ENCODE measurements at places on chromosomes 4 and X.

- DNase-seq: no peak
These were observed 26.8 kb upstream of the SPARCL1 start for GRCh38 chr4:87555773-87556619.

DNA sequence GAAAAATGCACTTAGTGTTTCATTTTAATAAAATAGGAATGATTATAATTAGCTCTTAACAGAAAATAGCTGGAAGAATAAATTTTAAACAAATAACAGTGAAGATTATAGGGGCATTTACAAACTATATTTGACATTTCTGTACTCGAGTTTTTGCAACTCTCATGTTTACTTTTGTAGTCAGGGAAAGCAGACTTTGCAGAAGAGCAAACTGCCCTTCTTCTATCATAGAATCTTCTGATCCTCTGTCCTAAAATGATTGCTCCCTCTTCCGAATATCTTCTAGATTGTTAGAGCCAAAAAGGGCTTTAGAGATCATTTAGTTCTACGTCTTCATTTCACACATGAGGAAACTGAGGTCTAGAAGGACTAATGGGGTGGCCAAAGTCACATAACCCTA lies 219.0 kb downstream of the RELL1 start:
- DNase-seq: no peak

DNA sequence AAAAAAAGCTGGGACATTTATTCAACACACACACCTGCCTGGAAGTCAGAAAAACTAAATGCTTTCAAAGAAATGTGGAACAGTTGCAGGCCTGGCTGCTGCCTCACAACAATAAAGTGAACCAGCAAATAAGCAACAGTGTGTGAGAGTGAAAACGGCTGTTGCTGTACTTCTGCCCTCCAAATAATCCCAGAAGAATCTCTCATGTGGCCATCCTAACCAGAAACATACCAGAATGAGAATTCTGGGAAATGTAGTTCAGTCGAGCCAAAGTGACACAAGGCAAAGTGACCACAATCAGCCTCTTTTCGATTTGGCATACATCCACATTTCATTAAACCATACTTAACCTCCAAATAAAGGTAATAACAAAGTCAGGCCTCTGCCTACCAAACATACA lies 204.5 kb downstream of the SLC7A11 start:
- no peak for DNase-seq

- DNase-seq: no peak
These were observed 392 bp upstream of the UGT2A3 start for GRCh38 chr4:68951806-68952585.

GRCh38 chrX:83588409-83588808 lies 80.3 kb downstream of the POU3F4 start:
- DNase-seq: no peak

- DNase-seq: no peak
These were observed 2.4 kb upstream of the DLG3 start for GRCh38 chrX:70442224-70442623.

GRCh38 chr4:78207951-78208350 lies 150.8 kb downstream of the FRAS1 start:
- no peak for DNase-seq

DNA sequence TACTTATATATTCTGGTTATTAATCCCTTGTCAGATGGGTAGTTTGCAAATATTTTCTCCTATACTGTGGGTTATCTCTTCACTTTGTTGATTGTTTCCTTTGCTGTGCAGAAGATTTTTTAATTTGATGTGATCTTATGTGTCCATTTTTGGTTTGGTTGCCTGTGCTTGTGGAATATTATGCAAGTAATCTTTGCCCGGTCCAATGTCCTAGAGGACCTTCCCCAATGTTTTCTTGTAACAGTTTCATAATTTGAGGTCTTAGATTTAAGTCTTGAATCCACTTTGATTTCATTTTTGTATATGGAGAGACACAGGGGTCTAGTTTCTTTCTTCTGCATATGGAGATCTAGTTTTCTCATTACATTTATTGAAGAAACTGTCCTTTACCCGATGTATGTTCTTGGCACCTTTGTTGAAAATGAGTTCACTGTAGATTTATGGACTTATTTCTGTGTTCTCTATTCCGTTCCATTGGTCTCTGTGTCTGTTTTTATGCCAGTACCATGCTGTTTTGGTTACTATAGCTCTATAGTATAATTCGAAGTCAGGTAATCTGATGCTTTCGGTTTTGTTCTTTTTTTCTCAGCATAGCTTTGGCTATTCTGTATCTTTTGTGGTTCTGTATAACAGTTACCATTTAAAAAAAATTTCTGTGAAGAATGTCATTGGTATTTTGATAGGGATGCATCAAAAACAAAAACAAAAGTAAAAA lies 34.7 kb downstream of the DIAPH2 start:
- DNase-seq: no peak

- DNase-seq: no peak
These were observed 51.8 kb downstream of the LDB2 start for GRCh38 chr4:16846540-16847117.

DNA sequence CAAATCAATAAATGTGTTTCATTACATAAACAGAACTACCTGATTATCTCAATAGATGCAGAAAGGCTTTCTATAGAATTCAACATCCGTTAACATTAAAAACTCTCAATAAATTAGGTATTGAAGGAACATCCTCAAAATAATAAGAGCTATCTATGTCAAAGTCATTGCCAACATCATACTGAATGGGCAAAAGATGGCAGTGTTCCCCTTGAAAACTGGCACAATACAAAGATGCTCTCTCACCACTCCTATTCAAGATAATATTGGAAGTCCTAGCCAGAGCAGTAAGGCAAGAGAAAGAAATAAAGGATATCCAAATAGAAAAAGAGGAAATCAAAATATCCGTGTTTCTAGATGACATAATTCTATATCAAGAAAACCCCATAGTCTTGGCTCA lies 466.4 kb downstream of the MAGEE1 start:
- no peak for DNase-seq

- no peak for DNase-seq
These were observed 139.0 kb upstream of the SPRY1 start for GRCh38 chr4:123257591-123257990.

DNA sequence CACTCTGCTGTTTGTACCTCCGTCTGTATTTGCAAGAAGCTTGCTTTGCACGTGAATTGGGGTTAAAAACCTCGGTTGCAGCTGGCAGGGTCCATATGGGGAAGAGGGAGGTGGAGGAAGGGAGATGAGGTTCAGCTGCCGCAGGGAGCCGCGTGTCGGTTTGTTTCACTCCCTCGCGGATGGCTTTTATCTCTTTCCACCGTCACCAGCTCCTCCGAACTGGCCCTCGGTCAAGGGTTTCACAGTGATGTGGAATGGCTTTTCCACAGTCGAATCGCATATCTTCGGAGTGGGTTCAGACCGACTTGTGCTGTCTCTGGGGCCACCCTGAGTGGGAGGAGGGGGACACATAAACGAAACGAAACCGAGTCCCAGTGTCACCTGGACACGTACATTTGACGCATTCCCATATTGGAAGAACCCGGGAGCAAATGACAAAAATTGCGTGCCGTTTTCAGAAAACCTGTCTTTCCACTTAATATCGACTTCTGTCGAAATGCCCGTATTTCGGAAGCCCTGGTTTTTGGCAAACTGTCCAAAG lies 929 bp downstream of the ZBTB33 start:
- no peak for DNase-seq

GRCh38 chrX:41449131-41449530 lies 2.0 kb downstream of the NYX start:
- no peak for DNase-seq

DNA sequence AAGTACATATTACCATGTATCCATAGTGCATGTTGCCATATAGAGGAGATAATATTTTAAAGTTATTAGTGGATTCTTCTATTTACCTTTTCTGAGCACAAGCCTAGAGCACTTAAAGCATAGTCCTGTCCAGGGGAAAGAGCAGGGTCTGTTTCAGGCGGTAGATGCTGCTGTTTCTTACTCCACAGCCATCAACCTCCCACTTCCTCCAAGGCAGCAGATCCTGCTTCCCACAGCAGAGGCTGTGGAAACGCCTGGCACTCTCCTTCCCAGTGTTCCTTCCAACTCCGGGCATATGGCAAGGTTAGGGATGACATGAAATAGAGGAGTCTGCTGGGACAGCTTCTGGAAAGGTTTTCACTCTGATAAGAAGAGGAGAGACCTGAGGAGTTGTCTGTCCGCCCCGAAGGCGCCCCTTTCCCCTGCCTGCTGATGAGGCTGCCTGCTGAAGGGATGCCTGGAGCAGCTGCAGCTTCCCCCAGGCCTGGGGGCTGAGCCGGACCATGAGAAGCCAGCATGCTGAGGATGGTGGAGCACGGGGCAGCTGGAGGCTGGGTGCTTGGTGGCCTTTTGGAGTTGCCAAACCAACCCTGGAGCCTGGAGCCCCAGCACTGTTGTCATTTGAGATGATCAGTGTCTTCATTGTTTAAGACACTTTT lies 43.9 kb upstream of the SLC25A4 start:
- no peak for DNase-seq

GRCh38 chr4:56112377-56112776 lies 163.6 kb downstream of the CEP135 start:
- no peak for DNase-seq

DNA sequence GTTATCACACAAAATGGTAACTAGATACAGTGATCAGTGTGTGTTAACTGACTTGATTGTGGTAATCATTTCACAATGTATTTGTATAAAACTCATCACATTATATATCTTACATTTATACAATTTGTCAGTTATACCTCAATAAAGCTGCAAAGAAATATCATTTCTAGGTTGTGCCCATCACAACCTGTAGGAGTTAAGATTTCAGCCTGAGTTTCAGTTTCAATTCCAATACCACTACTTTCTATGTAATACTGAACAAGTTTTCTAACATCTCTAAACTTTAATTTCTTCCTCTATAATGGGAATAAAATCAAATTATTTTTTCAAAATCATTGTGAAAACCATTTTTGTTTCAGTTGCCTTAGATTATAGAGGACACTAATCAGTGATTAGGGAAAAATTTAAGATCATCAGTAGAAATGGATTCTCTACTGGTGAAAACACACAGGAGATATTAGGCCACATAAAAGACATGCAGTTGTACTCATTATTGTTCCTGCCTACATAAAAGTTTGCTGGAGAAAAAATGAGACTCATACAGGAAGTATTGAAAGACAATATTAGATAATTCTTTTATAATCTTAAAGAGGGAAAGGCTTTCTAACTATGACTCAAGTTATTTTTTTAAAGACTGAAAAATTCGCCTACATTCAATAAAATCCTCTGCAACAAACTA lies 18.4 kb upstream of the TBC1D1 start:
- DNase-seq: no peak

GRCh38 chrX:109862433-109862832 lies 129.4 kb upstream of the ACSL4 start:
- no peak for DNase-seq

GRCh38 chr4:73187325-73187724 lies 71.3 kb downstream of the ANKRD17 start:
- no peak for DNase-seq

DNA sequence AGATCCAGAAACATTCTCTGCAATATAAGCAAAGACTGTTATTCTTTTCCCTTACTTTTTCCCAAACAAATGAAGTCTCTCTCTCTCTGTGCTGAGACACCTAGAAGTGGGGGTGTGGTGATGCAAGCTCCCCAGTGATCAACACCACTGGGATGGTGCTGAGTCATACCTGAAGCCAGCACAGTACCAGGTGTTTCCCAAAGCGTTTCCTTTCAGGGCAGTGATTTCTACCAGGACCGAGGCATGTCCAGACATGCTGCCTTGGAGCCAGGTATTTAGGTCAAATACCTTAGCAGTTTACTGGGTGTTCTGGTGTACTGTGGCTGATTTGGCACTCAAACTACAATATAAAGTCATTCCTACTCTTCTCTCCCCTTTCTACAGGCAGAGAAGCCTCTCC lies 726.5 kb downstream of the FAM133A start:
- DNase-seq: no peak

GRCh38 chrX:120429776-120430540 lies 39.1 kb downstream of the LAMP2 start:
- no peak for DNase-seq

DNA sequence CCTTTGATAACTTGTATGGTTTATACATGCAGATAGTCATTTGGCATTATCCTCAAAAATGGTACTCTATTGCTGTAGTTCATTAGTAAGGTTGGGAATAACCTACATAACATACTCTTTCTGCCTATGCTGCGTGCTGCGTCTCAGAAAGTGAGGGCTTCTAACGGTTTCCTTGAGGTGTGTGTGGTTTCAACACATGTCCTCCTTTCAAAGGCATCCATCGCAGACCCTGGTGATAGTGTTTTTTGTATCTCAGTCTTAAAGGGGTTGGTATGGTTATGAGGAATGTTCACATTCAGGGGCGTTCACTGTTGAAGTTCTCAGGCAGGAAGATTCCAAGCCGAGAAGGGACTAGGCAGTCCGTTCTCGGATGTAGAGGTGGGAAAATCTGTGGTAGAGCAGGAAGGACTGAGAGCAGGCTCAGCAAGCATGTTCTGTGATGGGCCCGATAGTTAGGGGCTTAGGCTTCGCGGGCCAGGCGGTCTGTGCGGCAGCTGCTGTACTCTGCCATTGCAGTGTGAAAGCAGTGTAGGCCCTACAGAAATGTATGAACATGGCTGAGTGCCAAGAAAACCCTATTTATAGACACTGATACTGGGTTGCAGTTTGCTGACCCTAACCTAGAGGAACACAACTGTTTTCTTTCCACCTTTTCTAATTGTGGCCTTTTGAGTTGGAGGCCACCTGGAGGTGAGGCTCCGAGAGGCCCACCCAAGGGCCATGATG lies 123.2 kb downstream of the GPR143 start:
- DNase-seq: no peak

GRCh38 chr4:37475087-37475486 lies 211.1 kb downstream of the RELL1 start:
- no peak for DNase-seq

DNA sequence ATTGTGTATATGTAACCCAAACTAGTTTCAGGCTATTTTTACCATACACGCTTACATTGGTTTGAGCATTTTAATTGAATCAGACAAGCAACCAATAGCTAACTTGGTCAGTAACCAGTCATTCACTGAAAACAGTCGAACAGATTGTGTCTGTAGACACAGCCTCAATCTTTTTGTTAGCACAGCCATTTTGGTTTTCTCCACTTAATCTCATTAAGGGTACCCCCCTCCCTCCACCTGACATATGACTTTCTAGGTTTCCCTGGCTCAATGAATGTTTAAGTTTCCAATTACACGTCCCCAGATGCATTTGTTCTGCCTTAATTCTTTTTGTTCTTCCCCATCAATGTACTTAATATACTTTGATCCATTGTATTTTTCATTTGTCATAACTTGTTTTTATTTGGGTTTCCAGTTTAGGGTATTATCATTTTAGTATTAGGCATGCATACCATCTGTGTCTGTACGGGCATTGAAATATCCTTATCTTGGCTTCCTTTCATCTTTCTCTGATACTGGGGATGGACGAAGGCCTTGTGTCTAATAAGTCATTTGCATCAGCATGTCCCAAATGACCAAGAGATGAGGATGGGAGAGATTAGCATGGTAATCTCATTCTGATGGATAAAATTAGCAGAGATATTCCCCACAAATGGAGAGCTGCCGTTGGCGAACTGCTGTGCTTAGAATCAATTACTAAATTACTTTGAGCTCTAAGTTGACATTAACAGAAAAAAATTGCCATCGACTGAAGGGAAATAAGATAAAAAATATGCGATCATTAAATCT lies 35.9 kb upstream of the PHOX2B start:
- DNase-seq: no peak
